ENCODE measurements at places on chromosomes 3 and 15. TPM values are rescaled to one million over a fixed set of nuclear protein-coding genes. Genes with fewer than 3 reads are reported as not detected.

DNA sequence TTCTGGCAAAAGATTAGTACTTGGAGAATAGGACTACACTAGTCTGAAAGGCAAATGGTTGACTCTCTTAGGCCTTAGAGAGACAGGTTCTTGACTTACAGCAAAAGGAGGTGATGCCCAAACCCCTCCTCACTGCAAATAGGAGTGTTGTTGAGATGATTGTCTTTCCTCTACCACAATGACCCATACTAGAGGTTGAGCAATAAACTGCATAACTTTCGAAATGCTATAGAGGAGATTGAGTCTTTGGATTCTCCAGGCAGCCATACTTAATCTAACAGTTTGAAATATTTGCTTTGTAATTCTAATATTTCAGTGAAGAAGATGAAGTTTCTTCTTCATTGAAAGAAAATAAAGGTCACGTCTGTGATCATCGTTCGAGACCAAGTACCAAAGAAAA lies 498.5 kb upstream of the GBE1 start:
- no peak for DNase-seq
- H3K36me3 ChIP-seq = no peaks in the 10 kb centered on the region
- H3K4me3 ChIP-seq = no peak overlapping the region
- no peaks in the 10 kb centered on the region for H3K4me1 ChIP-seq
- no peaks in the 10 kb centered on the region for H3K27me3 ChIP-seq

DNA sequence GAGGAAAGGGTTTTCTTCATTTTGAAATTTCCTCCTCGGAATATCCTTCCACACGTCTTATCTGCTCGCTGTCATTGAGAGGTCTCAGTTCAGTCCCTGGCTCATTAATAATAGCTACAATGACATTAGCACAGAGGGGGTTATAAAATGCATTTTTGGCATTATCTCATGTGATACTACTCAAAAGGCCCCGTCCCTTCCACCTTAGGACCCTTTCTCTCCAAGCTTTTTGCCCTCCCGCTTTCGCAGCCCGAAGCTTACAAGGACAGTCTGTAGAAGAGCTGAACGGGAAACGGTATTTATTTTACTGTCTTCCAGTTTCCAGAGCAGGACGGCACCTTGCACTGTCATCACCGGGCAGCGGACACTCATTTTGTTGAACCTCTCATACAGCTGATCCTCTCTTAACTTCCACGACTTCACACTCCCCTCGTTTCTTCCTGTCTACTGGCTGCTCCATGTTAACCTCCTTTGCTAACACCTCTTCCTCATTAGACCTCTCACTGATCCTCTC lies 5.6 kb upstream of the PLEKHO2 start:
- H3K4me1 ChIP-seq = peaks cover 35% of the 10 kb centered on the region
- H3K36me3 ChIP-seq = no peaks in the 10 kb centered on the region

C15orf61 gene
- total RNA-seq = 5.2 TPM

CLDN18 gene
- total RNA-seq = not detected

DNA sequence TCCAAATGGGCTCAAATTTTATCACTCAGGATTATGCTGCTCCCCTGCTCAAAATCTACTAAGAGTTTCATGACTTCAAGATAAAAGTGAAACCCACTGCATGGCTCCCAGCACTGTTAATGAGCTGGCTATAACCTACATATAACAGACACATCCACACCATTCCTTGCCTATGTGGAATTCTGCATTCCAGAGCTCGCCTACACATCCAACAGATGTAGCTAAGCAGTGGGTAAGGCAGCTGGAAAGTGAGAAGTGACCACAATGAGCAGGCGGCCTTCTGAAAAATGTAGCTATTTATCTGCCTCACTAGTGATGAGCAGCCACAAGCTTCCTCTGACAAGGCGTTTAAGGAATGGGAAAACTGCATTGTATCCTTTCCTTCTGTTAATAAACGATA lies 92.0 kb upstream of the TRIM42 start:
- no peak overlapping the region for H3K4me3 ChIP-seq
- H3K27me3 ChIP-seq = peaks cover 12% of the 10 kb centered on the region
- no peaks in the 10 kb centered on the region for H3K4me1 ChIP-seq
- DNase-seq = no peak
- H3K36me3 ChIP-seq = no peaks in the 10 kb centered on the region

NUP210 gene
- 127 TPM for total RNA-seq

TGM5 gene
- total RNA-seq = 0.38 TPM

GRCh38 chr15:69951898-69952555 lies 145.7 kb downstream of the TLE3 start:
- H3K4me3 ChIP-seq = no peak overlapping the region
- peaks cover 4% of the 10 kb centered on the region for H3K4me1 ChIP-seq
- peaks cover 3% of the 10 kb centered on the region for H3K27me3 ChIP-seq
- no peak for DNase-seq
- no peaks in the 10 kb centered on the region for H3K36me3 ChIP-seq

TRH gene
- not detected for total RNA-seq

DNA sequence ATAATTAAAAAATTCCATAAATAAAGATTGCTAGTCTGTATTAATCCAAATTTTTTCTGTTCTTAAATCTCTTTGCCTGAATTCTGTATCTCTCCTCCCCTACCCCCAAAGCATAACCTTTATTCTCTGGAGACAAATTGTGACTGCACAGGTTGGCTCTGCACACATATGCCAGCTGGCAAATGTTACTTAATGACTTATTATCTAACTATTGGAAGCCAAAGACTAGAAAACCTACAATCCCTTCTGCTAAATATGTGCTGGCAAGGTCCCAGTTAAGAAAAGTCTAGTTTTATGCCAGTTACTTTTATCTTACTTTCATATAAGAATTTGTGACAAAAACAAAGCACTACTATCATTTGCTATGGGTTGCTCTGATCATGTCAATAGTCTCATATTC lies 569.3 kb downstream of the MECOM start:
- no peak for DNase-seq
- no peaks in the 10 kb centered on the region for H3K27me3 ChIP-seq
- no peaks in the 10 kb centered on the region for H3K36me3 ChIP-seq
- H3K4me3 ChIP-seq = no peak overlapping the region
- H3K4me1 ChIP-seq = no peaks in the 10 kb centered on the region

RARB gene
- total RNA-seq = not detected

DNA sequence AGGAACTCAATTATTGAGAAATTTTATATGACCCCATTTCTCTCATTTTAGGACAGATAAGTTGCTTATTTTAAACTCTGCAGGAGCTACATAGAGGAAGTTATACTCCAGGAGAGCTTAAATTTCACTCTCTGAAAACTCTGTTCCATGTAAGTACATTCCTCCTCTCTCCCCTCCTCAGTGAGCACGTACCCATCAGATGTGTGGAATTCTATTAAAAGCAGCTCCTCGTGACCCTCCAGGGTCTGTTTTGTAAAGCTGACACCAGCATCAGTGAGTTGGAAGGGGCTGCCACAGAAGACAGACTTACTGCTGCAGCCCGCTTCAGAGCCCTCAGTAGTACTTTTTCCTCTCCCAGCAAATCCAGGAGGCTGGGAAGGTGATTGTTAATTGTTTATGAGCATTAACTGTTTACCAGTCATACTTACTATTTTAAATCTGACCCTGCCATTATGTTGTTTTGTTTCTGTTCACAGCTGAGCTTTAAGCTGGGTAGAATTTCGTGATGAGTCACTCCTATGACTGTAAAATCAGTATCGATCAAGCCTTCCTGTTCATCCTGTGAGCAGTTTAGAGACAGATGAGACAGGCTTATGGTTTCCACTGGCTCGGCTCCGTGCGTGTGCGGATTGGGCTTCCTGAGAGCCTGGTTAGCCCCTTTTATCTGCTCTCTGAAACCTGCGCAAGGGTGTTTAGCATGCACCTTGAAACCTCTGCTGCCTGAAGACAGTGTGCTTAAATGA lies 20.4 kb downstream of the IGF1R start:
- H3K27ac ChIP-seq = peak overlapping the region; percentile 13
- peaks cover 3% of the 10 kb centered on the region for H3K36me3 ChIP-seq
- peaks cover 61% of the 10 kb centered on the region for H3K4me1 ChIP-seq
- H3K4me3 ChIP-seq = no peak overlapping the region
- peak; percentile 56 for DNase-seq

- peak overlapping the region; percentile 70 for H3K27ac ChIP-seq
- H3K27me3 ChIP-seq = no peaks in the 10 kb centered on the region
- no peak for DNase-seq
- H3K4me3 ChIP-seq = no peak overlapping the region
- peaks cover 21% of the 10 kb centered on the region for H3K4me1 ChIP-seq
Observed at GRCh38 chr15:63906266-63906584, 72.5 kb upstream of the HERC1 start.

GRCh38 chr15:38674448-38674847 lies 109.8 kb upstream of the RASGRP1 start:
- peak overlapping the region; percentile 74 for H3K27ac ChIP-seq
- H3K36me3 ChIP-seq = peaks cover 9% of the 10 kb centered on the region
- no peaks in the 10 kb centered on the region for H3K27me3 ChIP-seq
- H3K4me1 ChIP-seq = peaks cover 58% of the 10 kb centered on the region

GRCh38 chr3:151979906-151980305 lies 106.5 kb downstream of the SUCNR1 start:
- H3K36me3 ChIP-seq = no peaks in the 10 kb centered on the region
- no peak overlapping the region for H3K27ac ChIP-seq
- DNase-seq = no peak

All from activated naive CD8-positive, alpha-beta T cell treated with anti-CD3 and anti-CD28 coated beads for 36 hours (primary cell).